ENCODE measurements at places on chromosomes 4 and X.

- DNase-seq, result no peak
Measured at GRCh38 chrX:148979786-148980185, 479.4 kb downstream of the AFF2 start.

GRCh38 chr4:53914313-53915016, 149.9 kb downstream of the CHIC2 start:
- DNase-seq, result no peak

- DNase-seq, result no peak
Measured at GRCh38 chr4:92968556-92968955, 664.8 kb downstream of the GRID2 start.

DNA sequence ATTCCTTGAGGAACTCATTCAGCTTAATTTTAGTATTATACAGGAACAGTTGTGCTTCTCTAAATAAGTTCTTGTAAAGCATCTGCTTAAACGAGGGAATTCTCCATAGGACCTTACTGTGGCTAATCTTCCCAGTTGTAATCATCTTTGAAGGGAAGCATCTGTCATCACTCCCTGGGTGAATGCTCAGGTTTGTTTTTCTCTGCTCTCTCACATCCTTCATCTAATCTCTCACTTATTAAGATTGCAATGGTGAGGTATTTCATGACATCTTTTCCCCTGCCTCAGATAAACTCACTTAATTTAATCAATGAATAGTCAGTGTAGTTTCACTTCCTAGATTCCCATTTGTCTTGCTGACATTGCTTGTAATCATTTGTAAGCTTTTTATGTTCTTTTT, 121.8 kb upstream of the ADAMTS3 start:
- no peak for DNase-seq

DNA sequence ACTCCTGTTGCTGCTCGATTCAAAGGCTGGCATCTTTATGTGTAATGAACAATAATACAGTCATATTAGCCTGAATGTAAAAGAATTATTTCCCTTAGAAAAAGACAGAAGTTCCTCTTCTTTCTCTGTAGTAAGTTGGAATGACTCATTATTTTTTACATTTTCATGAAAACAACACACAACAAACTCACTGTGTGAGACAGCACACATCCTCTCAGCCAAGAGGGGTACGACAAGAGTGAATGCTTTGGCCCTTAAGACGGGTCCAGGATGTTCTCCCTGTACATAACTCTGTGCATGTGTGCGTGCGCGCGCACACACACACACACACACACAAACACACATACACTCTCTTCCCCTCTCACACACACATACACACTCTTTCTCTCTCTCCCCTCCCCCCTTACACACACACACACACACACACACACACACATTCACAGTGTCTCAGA, 72.8 kb downstream of the MANBA start:
- no peak for DNase-seq

GRCh38 chr4:142701017-142701416, 145.1 kb downstream of the INPP4B start:
- no peak for DNase-seq

GRCh38 chr4:6362896-6363295, 93.2 kb downstream of the WFS1 start:
- no peak for DNase-seq

- no peak for DNase-seq
Measured at GRCh38 chr4:30434656-30435055, 285.5 kb upstream of the PCDH7 start.

GRCh38 chr4:146176891-146177290, 1.4 kb downstream of the LSM6 start:
- no peak for DNase-seq

- no peak for DNase-seq
Measured at GRCh38 chr4:169658975-169659715, 38.8 kb downstream of the CLCN3 start.
